ENCODE measurements at places on chromosomes 3 and 15.

DNA sequence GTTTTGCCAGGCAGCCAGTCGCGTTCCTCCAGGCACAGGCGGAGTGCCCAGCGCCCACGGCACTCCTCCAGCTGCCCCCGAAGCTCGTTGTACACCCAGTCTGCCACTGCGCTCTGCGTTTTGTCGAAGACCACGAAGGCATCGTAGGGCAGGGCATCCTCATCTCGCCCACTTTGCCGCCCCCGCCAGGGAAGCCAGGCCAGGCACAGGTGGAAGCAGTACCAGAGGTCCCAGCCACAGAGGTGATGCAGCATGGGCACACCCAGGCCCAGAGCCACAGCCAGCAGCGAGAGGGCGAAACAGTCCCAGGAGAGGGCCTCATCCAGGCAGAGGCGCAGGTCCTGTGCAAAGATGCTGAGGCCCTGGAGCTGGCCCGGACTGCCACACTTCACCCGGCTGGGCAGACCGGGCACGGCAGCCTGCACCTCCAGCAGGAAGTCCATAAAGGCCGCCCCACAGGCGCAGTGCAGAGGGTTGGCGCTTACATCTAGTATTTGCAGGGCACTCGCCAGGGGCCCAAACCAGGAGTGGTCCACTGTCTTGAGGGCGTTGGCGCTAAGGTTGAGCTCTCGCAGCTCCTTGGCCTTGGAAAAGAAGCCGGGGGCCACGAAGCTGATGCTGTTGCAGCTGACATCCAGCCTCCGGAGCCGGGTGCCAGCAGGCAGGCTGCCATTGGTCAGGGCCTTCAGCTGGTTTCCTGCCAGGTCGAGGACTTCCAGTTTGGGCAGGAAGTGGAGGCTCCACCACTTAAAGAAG is 3.7 kb downstream of the TLR9 start:
- DNase-seq: no peak

- no peak for DNase-seq
These were observed 203.6 kb downstream of the WNT5A start for GRCh38 chr3:55283441-55283925.

- no peak for DNase-seq
These were observed 180.4 kb downstream of the STAC start for GRCh38 chr3:36560685-36561084.

DNA sequence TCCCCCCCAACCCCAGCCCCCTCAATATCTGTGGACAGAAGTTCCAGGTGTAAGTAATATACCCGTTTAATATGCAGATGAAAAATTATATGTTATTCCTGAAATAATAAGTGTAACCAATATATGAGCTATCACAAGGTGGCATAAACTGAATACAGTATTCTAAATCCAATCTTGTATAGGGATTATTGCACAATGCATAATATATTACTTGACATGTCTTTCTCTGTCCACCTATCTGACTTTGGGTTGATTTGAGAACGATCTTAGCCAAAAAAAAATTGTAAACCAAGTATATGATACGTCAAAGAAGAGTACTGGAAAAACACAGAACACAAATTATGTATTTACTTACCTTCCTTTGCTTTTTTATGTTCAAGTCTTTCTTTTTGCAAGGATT is 47.8 kb downstream of the GOLIM4 start:
- no peak for DNase-seq

DNA sequence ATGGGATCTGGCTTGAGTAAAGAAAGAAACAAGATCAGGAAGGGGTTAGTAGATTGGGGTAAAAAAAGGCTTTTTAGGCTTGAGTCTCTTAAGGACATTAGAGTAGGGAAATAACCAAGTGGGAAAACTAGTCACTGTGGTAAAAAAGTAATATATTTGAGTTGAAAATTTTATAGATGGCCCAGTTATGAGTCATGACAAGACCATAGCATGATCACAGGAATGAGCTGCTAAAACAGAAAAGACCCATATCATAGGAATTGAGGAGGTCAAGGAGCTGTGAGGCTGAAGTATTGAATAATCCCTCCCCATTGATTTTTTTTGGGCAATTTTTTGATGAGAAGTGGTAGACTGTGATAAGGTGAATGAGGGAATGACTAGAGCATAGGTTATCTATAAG is 69.2 kb upstream of the TBC1D5 start:
- no peak for DNase-seq

- DNase-seq: peak; percentile 13
These were observed 74.3 kb downstream of the LARS2 start for GRCh38 chr3:45462522-45463265.

- DNase-seq: no peak
These were observed 31.1 kb downstream of the PLA2G4D start for GRCh38 chr15:42063122-42063848.

GRCh38 chr3:10695595-10696285 is 120.3 kb upstream of the SLC6A11 start:
- DNase-seq: no peak

DNA sequence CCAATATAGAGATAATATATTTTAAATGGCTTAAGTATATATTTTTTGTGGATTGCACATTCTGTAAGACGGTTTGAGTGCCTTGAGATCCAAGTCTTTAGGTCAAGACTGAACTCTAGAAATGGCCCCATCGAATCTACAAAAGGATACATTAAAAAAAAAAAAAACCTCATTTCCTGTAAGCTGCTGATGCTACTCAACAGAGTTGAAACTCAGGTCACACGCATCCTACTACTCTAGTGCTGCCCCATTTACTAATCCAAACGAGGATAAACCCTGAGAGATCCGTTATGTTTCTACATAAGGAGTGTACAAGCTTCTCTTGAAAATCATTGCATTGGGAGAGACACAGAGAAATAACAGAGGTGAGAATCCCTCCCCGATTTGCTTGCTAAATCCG is 187.3 kb downstream of the TIGIT start:
- no peak for DNase-seq

DNA sequence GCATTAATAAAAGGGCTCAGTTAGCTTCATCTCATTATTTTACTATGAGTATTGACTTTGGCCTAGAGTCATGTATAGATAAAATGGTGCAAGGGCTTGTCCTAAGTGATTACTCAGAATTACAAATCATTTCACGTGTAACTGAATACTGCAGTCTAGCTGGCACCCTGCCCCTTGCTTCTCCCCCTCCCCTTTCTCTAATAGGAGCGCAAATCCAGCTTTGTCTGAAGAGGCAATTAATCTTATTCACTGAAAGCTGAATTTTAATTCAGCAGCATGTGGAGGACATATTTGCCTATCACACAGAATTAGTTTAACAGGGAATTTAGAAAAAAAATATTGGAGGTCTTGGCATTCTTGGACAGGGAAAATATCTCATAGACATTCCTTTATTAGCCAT is 412.1 kb upstream of the DPH6 start:
- DNase-seq: no peak

- no peak for DNase-seq
These were observed 276.6 kb downstream of the ZNF621 start for GRCh38 chr3:40801284-40801741.

- no peak for DNase-seq
These were observed 8.0 kb downstream of the GCSAM start for GRCh38 chr3:112124907-112125607.

GRCh38 chr15:61034678-61035291 is 194.3 kb downstream of the RORA start:
- no peak for DNase-seq

GRCh38 chr3:192505731-192506130 is 221.6 kb downstream of the FGF12 start:
- DNase-seq: no peak

DNA sequence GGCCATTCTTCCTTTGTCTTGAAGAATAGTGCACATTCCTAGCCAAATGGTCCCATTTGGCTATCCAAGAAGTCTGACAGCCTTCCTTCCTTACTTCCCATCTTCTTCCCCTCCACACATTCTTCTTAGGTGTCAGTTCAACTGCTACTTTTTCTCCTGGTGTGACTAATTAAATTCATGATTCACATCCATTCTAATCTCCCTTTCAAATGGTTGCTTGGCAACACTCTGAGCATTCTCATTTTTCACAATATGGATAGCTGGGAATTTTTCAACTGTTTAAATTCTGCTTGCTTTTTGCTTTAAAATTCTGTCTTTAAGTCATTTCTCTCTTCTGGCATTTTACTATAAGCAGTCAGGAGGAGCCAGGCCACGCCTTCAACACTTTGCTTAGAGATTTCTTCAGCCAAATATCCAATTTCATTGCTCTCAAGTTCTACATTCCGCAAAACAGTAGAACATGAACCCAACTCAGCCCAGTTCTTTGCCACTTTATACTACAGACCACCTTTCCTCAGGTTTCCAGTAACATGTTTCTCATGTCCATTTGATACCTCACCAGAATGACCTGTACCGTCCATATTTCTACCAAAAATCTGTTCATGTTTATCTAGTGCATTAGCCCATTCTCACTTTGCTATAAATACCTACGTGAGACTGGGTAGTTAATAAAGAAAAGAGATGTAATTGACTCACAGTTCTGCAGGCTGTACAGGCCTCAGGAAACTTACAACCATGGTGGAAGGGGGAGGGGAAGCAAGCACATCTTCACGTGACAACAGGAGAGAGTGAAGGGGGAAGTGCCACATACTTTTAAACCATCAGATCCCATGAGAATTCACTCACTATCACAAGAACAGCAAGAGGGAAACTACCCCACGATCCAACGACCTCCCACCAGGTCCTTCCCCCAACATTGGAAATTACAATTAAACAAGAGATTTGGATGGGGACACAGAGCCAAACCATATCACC is 31.9 kb upstream of the MCF2L2 start:
- no peak for DNase-seq

DNA sequence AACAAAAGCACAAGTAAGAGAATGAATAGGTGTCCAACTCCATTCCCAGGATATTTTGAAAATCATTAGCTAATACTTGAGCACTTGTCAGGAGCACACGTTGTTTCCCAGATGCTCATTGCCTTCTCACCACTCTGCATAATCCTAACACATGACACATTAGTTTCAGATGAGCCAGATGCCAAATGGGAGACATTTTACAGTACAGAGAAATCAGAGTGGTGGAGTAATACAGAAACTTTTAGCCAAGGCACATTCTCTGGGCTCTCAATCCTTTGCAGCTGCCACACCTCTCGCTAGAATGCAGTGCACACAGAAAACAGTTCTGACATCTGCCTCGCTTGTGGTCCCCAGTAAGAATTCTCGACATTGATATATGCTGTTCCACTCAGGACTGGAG is 76.6 kb downstream of the P3H2 start:
- DNase-seq: no peak

DNA sequence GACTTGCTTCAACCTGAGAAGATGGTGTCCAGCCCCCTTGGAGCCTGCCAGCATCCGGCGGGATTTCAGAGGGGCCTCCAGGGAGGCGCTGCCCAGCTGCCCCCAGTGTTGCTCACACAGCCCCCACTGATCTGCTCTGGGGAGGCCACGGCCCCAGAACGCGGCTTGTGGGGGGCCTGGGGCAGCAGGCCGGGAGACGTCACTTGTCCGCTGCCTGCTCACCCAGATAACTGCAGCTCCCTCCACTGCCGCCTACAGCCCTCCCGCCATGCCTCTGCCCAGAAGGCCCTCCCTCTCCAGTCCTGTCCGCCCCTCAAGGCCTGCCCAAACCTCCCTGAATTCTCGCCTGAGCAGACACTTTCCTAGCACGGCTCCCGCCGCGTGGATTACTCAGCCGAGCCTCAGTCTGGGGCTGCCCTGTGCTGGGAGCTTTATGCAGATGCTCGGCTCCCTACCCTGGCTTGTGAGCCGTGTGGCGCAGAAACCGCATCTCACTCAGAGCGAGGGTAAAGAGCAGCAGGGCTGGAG is 17.2 kb upstream of the ADIPOQ start:
- no peak for DNase-seq

DNA sequence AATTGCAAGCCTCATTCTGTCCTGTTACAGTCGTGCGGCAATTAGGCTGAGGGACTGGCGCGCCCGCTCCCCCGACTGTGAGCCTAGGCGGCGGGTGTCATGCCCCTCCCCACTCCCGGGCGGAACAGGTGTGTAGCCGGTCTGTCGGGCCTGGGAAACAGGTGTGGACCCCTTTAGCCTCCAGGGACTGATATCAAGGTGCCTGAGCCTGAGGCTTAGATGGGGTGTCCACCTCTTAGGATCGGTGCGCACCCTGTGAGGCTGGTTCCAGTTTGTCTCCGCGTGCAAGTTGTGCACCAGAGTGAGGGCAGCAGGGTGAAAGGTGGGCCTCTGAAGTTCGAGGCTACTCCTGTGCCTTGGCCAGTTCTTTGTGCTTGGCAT is 686 bp downstream of the VPS8 start:
- DNase-seq: no peak

DNA sequence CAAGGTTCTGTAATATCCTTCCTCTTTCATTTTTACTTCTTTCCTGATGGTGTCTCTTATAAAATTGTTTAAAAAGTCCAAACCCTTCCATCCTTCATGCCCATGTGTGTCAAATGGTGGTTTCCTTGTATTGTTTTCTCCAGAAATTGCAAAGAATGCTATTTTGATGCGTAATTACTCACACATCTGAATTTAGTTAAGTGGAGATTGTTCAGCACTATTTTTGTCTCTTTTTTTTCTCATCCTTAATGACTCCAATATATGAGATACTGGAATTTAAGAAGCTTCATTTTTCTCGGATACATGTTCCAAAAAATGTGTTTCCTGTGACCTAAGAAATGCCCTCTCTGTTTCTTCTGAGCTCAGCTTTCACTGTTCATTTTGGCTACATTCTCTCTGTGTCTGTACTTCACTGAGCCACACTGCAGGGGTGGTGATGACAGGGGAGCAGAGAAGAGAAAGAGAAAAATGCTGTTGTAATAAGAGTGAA is 799.8 kb downstream of the DIPK2A start:
- DNase-seq: no peak

GRCh38 chr3:112027142-112027541 is 7.4 kb upstream of the TMPRSS7 start:
- DNase-seq: no peak

GRCh38 chr3:115108614-115109013 is 38.5 kb downstream of the ZBTB20 start:
- DNase-seq: no peak

GRCh38 chr3:167886690-167887089 is 151.2 kb downstream of the SERPINI1 start:
- DNase-seq: no peak

GRCh38 chr3:55118451-55118850 is 190.6 kb upstream of the LRTM1 start:
- DNase-seq: no peak

GRCh38 chr3:22476976-22477375 is 726.0 kb upstream of the ZNF385D start:
- no peak for DNase-seq

DNA sequence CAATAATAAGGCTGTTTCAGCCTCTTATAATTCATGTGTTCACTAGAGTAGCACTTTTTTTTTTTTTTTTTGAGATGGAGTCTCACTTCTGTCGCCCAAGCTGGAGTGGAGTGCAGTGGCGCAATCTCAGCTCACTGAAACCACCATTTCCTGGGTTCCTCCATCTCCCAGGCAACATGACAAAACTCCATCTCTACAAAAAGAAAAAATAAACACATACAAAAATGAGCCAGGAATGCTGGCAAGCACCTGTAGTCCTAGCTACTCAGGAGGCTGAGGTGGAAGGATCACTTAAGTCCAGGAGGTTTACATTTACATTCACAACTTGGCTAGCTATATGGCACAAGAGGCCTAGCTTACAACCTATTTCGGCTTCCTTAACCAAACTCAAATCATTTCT is 6.8 kb downstream of the USP4 start:
- no peak for DNase-seq

All from activated CD8-positive, alpha-beta memory T cell treated with anti-CD3 and anti-CD28 coated beads for 48 hours (primary cell).